Activated T-cell treated with anti-CD3 and anti-CD28 coated beads, Interleukin-2, amount 50 U/mL, for 72 hours (primary cell): ENCODE measurements at places on chromosomes 2 and 18. TPM values are rescaled to one million over a fixed set of nuclear protein-coding genes. Genes with fewer than 3 reads are reported as not detected.

DNA sequence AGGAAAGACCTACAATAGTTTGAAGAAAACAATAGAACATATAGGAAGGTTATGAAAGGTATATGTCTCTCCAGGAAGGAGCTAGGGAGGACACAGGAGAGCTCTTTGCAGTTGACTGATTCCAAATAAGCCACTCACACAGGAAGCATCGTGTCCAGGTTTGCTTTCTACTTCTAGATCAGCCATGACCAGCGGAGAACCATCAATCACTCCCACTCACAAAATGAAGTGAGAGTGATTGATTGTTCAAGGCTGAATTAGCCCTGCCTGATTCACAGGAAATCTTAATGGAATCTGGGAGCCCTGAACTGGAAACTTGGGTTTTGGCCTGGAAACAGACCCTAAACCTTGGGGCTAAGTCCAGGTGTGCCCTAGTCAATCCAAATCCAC, 1292.2 kb upstream of the ZEB2 start:
- no peak for DNase-seq

DNA sequence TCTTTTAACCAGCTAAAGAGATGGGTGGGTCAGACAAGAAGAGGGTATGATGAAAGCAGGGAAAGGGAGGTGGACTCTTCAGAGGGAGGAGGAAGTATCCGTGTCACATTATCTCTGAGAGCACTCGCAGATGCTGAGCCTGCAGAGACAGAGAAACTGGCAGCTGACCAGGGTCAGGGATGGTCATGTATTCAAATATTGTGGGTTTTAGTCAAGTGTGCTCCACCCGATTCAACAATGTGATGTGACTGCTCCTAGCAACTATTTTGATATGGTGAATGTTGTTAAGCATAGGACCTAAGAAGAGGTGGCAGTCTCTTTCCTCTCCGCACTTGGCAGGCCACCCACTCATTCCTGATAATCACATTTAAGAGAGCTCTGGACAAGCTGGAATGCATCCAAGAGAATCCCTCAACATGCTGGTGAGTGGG, 1.3 kb upstream of the CLIP4 start:
- DNase-seq = no peak

DNA sequence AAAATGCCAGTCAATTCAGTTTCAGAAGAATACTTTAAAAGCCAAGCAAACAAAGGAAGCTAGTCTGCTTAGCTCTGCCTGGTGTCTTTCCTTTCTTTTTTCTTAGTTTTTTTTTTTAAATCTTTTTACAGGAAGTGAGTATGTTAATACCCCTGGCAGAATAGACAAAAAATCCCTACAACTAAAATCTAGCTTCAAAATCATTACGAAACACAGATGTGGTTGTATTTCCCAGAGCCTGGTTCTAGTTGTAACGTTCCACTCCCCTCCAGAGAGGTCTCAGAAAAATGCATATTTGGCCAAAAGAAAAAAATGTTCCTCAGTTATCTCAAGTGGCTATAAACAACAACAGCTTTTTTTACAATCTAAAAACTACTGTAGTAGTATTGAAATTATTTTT, 202.1 kb upstream of the RND3 start:
- DNase-seq = no peak

DNA sequence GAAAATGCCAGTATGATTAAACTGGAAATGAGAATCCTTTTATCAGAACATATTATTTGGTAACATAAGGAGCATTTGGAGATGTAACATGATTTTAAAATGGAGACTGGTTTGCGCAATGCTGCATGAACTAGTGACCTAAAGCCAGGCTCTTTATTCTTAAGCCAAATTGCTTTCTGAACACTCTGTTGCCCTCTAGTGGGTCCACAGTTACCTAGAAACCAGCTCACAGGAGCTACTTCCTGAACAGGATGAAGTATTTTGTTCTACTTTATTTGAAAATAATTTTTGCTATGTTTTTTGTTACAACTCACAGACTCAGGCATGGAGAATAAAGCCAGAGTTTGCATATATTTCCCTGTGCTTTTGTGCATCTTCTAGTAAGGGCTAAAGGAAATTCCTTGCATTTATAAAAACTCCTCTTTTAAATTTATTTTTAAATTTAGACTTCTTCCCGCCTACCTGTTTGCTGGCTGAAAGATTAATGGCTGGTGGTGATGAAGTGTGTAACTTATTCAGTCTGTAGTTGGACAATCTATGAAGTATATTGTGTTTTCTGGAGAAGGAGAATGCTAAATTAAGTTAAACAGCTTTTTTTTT, 146.7 kb downstream of the PARD3B start:
- DNase-seq = peak; percentile 24

GRCh38 chr2:182048621-182049020, 63.0 kb downstream of the PPP1R1C start:
- no peak for DNase-seq

GRCh38 chr2:73836141-73836943, 7.6 kb downstream of the STAMBP start:
- DNase-seq = no peak

STK16 gene
- 36.8 TPM for total RNA-seq

DNA sequence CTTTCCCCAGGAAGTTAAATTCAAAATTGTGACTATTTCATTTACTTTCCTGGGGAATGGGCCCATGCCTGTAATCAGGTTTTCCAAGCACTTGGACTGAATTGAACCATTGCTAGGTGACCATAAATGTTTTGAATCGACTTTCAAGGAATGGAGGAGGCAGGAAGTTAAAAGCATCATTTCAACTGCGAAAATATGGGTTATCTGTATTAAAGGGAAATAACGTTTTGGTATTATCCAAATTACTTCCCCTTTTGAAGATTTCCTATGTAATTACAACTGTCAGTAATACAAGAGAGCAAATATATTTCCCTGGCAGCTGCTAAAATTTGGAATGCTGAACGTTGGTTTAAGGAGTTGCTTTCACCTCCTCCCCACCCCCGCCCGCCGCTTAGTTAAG, 19.0 kb downstream of the PNO1 start:
- DNase-seq = no peak

- DNase-seq = no peak
Measured at GRCh38 chr18:64966667-64967066, 784.1 kb upstream of the CDH7 start.

GNLY gene
- total RNA-seq = 23.8 TPM

GRCh38 chr2:108940156-108940555, 48.9 kb downstream of the EDAR start:
- no peak for DNase-seq

LIPG gene
- total RNA-seq = 0.12 TPM

DNA sequence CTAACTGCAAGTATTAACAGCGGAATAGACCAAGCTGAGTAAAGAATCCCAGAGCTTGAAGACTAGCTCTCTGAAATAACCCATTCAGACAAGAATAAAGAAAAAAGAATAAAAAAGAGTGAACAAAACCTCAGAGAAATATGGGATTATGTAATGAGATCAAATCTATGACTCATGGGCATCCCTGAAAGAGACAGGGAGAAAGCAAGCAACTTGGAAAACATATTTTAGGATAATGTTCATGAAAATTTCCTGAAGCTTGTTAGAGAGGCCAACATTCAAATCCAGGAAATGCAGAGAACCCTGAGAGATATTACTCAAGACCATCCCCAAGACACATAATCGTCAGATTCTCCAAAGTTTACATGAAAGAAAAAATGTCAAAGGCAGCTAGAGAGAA, 17.3 kb downstream of the PFN4 start:
- DNase-seq = no peak

- DNase-seq = no peak
Measured at GRCh38 chr18:39346916-39347315, 1781.3 kb upstream of the CELF4 start.

DNA sequence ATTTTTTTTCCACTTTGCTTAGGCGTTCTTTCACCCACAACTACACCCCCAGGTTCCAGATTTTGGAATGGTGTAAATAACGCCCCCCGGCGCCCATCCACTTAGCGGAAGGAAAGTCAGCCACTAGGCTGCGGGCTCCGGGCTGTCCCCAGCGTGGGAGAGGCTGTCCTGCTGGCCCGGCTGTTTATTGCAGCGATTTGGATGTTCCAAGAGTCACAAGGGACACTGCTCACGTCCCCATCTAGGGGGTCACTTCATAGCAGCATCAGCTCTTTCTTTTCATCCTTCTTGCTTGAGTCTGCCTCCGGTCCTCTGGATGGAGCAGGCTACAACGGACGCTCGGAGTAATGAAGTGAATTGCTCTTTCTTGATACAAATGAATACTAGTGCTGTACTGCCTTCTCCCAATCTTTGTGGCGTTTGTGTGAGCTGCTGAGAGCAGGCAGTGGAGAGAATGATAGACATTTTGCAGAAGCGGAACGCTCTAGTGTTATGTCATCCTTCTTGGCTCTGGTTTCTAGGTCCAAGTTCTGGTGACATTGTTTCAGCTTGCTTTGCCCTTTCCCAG, 50.7 kb upstream of the PAIP2B start:
- peak; percentile 13 for DNase-seq

DNA sequence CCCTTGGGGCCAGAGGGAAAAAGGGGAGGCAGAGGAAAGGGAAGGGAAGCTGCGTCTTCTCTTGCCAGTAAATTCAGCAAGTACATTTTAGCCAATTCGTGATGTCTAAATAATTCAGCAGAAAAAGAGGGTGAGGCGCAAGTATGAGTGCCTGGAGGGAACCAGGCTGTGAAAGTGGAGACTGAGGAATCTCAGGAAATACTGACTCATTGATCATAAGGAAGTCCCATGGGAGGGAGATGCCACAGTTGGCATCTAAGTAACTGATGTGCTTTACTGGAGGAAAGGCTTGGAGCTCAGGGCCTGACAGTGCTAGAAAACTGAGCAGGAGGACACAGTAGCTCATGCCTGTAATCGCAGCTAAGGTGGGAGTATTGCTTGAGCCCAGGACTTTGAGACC, 31.1 kb downstream of the KIF5C start:
- DNase-seq = no peak

DNA sequence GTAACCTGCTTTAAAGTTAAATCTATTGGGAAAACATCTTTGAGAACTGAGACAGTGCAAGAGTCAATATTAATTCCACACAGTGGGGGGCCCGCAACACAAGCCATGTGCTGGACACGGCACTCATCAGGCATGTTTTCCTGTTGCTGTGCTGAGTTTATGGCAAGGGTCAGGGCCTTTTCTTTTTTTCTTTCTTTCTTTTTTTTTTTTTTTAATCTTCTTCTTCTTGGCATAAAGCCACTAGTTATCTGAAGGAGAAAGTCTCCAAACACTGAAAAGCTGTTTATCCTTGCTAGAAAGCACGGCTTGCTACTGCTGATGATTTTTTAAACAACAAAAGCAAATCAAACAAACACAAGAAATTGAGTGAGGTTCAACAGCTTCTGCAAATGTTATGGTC, 252.1 kb downstream of the ZNF521 start:
- no peak for DNase-seq

DNA sequence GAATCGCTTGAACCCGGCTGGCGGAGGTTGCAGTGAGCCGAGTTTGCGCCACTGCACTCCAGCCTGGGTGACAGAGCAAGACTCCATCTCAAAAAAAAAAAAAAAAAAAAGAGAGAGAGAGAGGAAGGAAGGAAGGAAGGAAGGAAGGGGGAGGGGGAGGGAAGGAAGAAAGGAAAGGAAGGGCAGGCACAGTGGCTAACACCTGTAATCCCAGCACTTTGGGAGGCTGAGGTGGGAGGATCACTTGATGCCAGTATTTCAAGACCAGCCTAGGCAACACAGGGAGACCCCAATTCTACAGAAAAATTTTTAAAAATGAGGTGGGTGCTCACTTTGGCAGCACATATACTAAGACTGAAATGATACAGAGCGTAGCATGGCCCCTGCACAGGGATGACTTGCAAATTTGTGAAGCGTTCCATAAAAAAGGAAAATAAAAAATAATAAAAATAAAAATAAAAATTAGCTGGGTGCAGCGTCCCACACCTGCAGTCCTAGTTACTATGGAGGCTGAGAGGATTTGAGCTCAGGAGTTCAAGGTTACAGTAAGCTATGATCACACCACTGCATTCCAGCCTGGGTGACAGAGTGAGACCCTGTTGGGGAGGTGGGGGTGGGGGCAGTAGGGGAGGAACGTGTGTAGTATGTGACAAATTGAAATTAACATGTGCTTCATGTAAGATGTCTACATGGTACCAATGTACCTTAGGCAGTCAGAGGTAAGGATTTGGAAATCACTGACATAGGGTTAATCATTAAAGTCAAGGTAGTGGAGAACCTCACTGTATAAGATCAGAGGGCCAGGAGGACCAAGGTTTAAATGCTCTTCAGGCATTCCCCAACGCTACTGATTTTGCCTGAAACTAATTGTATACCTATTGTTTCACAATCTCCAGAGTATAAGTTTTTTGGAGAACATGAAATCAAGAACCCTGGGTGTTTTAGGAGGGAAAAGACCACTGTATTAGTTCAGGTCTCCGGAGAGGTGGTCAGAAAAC, 1.4 kb downstream of the WDCP start:
- no peak for DNase-seq

GLB1L gene
- total RNA-seq = 2.3 TPM

GRCh38 chr2:112625474-112626114, 20.1 kb upstream of the SLC20A1 start:
- DNase-seq = no peak
